ENCODE measurements at places on chromosomes 2 and 18.

DNA sequence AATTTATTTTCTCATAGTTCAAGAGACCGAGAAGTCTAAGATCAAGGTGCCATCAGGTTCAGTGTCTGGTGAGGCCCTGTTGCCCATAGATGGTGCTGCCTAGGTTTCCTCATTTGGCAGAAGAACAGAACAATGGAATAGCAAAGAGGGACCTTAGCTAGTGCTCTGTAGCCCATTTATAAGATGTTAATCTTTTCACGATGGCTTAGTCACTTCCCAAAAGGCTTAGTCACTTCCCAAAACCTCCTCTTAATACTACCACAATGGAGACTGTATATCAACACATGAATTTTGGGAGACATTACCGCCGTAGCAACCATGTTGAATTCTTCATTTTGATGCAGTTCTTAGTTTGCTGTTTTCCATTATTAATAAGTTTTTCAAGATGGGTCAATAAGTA, 246.3 kb upstream of the NRP2 start:
- DNase-seq = no peak

GRCh38 chr2:222194669-222195068, 104.1 kb downstream of the PAX3 start:
- DNase-seq = no peak

GRCh38 chr2:31004257-31004656, 134.0 kb downstream of the GALNT14 start:
- no peak for DNase-seq

- no peak for DNase-seq
Measured at GRCh38 chr2:228654707-228655106, 473.2 kb upstream of the SPHKAP start.

- no peak for DNase-seq
Measured at GRCh38 chr2:71372042-71372441, 40.5 kb downstream of the ZNF638 start.

GRCh38 chr2:168458139-168458538, 2.1 kb downstream of the CERS6 start:
- no peak for DNase-seq

DNA sequence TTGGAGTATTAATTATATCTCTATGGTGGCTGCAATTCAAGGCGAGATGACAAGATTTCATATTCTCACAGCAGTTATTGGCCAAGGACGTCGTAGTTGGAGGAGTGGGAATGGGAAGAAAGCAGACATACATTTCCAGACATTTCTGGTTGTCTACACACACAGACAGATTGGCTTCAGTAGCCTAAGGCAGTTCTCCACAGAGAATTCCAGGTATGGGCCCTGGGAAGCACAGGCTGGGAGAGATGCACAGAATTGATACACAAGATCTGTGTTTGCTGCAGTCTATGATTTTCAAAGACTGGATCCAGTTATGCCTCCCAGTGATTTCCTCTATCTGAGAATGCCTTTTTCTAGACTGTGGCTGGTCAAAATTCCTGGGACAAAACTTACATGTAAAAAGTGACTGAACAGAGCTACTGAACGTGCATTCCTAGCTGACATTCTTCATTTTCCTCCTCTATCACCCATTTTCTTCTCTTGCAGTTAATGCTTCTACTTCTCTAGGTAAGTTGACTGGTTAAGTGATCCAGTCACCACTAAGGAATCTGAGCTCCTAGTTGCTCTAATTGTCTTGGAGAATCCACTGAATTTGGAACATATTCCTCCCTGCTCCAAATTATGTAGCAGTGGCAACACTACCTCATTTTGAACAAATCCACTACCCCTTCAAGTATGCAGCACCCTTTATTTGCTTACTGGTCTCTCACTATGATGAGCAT, 386.7 kb upstream of the CDH7 start:
- DNase-seq = no peak

- no peak for DNase-seq
Measured at GRCh38 chr2:49379406-49379805, 225.1 kb upstream of the FSHR start.

DNA sequence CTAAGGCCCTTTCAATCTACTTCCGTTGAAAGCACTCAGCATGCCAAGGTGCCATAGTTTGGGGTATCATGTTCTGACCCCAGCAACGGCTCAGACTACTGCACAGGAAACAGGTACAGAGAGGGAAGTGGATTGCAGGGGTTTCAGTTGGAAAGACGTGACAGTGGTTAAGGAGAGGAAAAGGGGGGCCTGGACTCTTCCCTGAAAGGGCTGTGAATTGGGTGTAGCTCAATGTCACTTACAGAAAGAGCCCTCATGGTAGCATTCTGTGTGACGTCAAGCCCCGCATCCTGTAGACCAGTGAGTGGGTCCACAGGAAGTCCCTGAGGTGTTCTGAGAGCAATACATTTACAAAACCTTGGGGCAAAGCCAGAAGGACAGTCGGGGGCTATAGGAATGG, 121.5 kb upstream of the GYPC start:
- no peak for DNase-seq

DNA sequence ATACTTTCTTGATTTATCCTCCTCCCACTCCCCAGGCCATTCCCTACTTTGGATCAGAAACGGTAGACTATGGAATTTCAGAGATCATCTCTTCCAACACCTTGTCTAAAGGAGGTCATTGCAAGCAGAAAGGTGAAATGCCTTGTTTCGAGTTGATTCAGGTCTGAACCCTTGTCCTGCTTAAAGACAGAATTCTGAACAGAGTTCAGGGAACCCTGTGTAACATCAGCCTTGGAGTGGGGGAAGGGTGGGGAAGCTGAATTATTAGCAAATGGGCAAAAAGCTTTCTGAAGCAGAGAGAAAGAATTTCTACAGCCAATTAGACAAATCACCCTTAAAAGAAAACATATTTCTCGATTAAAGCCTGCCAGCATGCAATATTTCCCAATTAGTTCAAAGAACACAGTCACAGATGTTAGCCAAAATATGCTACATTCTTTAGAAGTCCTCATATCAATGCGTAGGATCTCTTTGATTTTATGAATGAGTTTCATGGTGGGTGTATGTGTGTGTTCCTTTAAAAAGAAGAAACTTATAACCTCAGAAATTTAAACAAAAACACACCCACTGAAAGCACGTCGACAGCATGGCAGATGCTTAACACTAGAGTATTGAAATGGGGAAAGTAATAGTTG, 353.1 kb downstream of the RND3 start:
- DNase-seq = peak; percentile 2

GRCh38 chr18:12767580-12768155, 64.8 kb downstream of the PSMG2 start:
- DNase-seq = no peak

DNA sequence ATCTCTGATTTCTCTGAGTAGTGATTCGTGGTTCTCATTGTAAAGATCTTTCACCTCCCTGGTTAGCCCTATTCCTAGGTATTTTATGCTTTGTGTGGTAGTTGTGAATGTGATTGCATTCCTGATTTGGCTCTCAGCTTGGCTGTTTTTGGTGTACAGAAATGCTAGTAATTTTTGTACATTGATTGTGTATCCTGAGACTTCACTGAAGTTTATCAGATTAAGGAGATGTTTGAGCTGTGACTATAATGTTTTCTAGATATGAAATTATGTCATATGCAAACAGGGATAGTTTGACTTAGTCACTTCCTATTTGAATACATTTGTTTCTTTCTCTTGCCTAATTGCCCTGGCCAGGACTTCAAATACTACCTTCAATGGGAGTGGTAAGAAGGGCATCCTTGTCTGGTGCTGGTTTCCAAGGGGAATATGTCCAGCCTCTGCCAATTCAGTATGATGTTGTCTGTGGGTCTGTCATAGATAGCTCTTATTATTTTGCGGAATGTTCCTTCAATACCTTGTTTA, 251.9 kb upstream of the ZNF804A start:
- DNase-seq = no peak

- DNase-seq = peak; percentile 55
Measured at GRCh38 chr18:78860117-78860516, 119.5 kb upstream of the SALL3 start.
